ENCODE measurements at places on chromosomes 12 and 14.

DNA sequence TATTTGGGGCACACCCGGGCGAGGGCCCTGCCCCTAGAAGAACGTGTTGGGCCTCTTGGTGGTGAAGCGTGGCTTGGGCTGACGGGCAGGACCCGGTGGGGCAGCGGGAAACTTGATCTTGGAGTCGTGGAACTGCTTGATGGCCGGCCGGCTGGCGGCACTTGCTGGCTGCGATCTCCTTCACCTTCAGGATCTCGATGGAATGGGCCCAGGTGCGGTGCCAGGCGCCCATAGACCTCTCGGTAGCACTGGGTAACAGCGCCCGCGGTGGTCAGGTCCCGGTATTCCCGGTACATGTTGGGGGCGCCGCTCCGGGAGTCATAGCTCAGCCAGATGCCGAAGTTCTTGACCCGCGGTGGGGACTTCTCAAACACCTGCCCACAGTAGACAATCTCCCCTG is 16.5 kb downstream of the UBR7 start:
- DNase-seq = no peak

- DNase-seq = no peak
These were observed 159.1 kb upstream of the CCDC198 start for GRCh38 chr14:57652769-57653168.

- no peak for DNase-seq
These were observed 496.4 kb downstream of the PCNX1 start for GRCh38 chr14:71403656-71404055.

DNA sequence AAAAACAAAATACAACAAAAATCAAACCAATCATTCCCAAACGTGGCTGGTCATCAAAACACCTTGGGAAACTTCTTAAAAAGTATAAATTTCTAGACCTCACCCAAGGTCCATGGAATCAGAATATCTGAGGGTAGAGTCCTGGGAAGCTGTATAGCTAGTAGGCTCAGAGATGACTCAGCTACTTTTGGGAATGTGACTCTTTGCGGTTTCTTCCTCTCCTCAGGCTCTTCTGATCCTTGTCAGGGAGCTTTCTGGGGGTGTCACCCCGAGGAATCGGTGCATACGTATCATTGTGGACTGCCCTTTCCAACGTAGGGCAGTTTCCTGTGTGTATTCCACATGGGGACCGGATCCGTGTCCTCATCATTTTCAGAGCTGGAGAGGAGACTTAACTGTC is 14.8 kb downstream of the JDP2 start:
- DNase-seq = no peak

GRCh38 chr12:44668443-44668842 is 207.7 kb downstream of the NELL2 start:
- DNase-seq = no peak

- DNase-seq = no peak
These were observed 4.2 kb downstream of the TDP1 start for GRCh38 chr14:89959853-89960445.

GRCh38 chr14:74290415-74290814 is 12.3 kb downstream of the ABCD4 start:
- DNase-seq = no peak

DNA sequence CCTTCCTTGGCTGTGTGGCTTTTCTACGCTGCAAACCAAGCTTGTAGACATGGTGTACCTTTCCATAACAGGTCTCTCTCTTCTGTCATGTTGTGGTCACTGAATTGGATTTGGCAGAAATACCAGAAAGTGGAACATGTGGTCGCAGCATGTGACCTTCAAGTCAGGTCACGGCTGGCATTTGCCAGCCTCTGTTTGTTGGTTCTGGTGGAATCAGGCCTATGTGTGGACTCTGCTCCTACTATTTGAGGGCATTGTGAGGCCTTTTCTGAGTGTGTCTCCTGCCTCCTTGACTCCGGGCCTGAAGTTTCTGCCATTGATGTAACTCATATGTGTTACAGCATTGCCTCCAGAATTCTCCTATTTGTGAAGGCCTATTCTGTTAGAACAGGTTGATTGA is 116.7 kb downstream of the CACNA1C start:
- no peak for DNase-seq

- no peak for DNase-seq
These were observed 2.6 kb upstream of the ACACB start for GRCh38 chr12:109113661-109114321.

DNA sequence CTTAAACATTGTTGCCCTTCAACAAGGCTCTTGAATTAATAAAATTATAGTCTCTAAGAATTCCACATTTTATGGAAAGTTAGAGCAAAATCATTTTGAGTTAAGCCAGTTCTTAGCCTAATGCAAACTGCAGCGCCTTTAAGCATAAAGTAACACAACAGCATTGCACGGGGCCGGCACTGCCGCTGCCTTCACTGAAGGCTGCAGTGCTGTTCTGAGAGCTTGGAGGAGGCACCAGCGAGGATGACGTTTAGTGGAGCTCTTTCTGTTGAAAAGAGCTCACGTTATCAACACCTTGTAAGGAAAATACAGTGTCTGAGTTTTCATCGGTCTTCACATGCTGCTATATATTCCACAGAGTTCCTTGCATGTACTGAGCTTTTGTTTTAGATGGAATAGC is 38.3 kb upstream of the DYNC1H1 start:
- DNase-seq = no peak
